ENCODE measurements at places on chromosomes 6 and 20.

DNA sequence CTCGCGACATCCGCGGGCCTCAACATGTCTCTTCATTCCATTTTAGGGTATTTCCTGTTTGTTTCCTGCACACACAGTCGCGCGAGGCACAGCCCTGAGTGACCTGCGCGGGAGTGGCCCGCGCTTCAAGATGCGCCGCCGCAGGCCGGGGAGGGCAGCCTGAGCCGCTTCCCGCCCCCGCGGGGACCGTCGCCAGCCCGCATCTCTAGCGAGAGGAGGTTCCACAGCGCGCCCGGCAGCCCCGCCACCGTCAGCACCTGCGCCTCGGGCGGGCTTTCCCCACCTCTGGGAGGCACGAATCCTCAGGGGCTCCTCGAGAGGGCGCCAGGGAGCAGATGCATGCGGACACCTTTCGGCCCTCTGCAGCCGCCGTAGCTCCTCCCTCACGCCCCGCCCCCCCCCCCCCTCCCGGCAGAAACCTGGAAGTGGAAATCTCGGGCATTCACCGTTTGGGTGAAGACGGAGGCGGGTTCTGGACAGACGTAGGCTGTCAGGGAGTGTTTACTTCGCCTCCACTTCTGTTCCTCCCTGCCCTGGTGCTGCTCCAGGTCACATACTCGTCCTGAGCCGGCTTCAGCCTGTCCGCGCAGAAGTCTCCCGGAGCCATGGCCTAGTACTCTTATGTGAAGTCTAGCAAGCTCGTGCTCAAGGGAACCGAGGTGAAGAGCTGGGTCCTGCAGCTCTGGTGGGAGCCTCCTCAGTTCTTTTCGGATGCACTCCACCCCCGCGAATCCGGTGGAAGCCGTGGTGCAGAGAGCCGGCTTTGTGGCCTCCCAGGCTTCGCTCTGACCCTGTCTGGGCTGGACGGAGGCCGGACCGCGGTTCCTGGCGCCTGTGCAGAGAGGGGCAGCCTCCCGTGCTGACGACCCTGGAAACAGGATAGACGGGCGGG, 880.5 kb upstream of the DEFB115 start:
- DNase-seq = peak; percentile 86

GRCh38 chr6:33694401-33694931, 17.0 kb downstream of the UQCC2 start:
- DNase-seq = peak; percentile 58

DNA sequence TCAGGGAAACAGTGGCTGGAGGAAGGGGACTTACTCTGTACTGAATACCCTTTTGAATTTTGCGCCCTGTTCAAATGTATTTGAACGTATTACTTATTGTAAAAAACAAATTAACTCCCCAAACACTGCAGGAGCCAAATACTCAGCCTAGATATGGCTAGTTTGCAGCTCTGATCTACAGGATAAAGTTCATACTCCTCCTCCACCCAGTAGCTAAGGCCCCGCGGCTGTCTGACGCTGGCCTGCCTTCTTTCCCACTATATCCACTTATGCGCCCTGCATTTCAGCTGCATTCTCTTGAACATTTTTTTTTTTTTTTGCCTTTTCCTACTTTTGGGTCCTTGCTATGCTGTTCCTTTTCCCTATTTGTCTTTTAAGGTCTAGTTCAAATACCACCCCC, 6.5 kb downstream of the GSS start:
- DNase-seq = no peak

- no peak for DNase-seq
Observed at GRCh38 chr6:41306187-41306854, 19.8 kb upstream of the TREM1 start.
